Cortex of kidney (tissue), 1 donor: ENCODE measurements at places on chromosomes 1 and 21.

DNA sequence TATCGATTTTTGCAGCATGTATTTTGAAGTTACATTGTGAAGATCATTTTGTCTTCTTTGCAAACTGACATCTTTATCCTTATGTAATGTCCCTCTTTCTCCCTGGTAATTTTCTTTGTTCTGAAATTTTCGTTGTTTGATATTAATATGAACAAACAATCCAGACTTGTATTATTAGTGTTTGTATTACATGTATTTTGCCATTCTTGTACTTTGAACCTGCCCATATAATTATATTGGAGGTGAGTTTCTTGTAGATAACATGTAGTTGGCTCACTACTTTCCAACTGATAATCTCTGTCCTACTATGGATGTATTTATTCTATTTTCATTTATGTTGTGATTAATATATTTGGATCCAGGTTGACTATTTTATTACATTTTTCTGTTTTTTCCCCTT, 27.1 kb downstream of the OBSCN start:
- no peak for DNase-seq

GRCh38 chr1:96887501-96887900, 165.9 kb downstream of the PTBP2 start:
- DNase-seq = no peak

- peak; percentile 9 for DNase-seq
Observed at GRCh38 chr1:161013488-161014230, 7.3 kb downstream of the F11R start.

GRCh38 chr21:42704861-42705260, 51.4 kb downstream of the PDE9A start:
- no peak for DNase-seq

- DNase-seq = no peak
Observed at GRCh38 chr21:45355573-45355972, 49.4 kb upstream of the COL18A1 start.

DNA sequence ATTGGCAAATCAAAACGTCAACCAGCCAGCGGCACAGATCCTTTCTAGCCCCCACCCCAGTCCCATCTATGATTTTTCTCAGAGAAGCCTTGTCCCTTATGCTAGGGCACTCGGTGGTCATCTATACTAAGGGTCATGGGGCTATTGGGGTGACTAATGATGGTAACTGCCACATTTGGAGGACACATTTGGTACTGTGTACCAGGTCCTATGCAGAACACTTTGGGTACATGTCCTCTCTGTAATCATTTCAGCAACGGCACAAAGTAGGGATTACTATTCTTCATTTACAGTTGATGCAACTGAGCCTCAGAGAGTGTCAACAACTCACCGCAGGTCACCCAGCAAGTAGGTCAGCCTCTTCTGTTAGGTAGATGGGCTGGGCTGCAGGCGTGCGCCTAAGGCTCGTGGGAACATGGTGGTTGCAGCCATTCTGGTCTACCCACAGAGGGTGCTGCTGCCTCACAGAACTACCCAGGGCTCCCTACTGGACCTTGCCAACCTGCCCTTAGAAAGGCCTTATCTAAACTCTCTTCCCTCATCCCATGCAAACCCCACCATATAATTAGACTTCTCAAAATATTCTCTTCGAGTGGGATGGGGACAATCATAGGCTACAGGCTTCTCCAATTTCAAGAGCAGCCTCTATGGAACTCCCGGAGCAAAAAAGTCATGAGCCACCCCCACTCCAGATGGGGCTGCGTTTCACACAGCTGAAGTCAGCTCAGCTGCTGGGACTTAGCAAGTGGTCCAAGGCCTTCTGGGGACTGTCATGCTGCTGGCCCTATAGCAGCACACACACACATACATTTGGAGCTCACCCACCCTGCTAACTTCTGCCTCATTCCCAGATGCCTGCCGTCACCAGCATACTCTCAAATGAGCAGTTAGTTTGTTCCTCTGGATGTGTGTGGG, 5.8 kb upstream of the SDHB start:
- DNase-seq = no peak

GRCh38 chr1:26287033-26287711, 7.3 kb downstream of the SH3BGRL3 start:
- no peak for DNase-seq

- no peak for DNase-seq
Observed at GRCh38 chr1:92944901-92945747, 16.1 kb downstream of the DIPK1A start.

DNA sequence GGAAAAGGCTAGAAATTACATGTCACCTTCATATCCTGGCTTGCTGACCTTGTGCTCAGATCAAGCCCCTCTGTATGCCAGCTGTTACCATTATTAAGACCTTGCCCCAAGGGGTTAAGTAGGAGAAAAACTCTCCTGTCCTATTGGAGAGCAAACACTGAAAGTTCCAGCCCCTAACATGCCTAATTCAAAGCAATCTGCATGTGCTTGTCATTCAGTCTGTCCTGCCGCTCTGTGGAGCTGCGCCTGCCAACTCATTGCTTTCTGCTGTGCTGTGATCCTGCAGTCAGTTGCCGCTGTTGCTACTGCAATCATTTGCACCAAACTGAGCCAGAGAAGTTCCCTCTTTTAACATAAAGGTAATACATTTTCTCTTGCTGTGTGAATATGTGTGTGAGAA, 113.4 kb downstream of the DISP1 start:
- DNase-seq = no peak

DNA sequence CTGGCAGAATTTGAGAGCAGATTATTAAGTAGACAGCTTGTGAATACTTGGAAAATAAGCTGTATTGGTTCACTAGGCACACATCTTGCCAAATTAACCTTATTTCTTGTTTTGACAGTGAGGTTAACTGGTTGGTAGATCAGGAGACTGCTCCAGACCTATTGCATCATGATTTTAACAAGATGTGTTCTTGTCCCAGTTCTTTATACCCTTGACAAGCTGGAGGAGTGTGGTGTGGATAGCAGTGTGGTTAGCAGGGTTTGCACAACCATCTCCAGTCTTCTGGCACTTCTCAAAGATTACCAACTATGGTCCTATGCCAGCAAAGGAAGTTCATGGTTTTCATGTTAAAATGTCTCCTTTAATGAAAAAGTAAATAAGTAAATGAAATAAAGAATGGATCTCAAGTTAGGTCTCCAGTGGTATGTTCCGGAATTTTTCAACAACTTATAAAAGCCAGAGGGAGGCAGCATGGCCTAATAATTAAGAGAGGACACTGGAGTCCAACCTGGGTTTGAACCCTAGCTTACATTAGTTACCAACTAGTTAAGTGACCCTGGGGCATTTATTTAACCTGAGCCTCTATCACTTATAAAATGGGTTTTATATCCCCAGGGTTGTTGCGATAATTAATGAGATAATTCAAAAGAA, 34.1 kb downstream of the DDX20 start:
- no peak for DNase-seq

GRCh38 chr1:24572301-24572700, 16.4 kb downstream of the NCMAP start:
- no peak for DNase-seq

DNA sequence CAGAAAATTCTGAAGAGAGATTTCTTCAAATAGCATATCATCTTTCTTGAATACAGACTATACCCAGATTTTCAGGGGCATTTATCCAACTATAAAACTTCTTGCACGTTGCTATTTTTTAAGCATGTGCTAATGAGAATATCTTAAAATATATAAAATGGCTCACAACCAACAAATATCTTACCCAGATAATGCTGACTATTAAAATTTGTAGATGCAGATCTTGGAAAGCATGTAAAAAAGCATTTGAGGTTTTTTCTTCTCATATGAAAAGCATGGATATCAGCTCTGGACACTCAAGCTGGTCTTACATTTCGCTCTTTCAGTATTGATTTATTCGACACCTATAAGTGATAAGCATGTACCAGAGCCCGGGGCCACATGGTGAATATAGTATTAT, 1187.7 kb upstream of the ADGRL4 start:
- no peak for DNase-seq

DNA sequence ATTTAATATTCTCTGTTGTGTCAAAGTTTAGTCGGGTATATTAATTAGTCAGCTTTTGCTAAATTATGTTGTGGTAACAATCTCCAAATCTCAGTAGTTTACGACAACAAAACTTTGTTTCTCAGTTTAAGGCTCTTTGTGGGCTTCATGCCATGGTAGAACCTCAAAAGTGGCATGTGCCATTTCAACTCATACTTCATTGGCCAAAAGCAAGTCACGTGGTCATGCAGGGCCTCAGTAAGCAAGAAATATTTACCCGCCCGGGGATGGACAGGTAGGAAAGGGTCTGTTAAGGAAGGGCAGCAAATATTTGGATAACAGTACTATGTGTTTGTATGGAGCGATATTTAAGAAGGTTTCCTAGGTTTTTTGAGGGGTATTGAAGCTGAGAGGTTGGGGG, 38.6 kb downstream of the ITSN1 start:
- DNase-seq = no peak

DNA sequence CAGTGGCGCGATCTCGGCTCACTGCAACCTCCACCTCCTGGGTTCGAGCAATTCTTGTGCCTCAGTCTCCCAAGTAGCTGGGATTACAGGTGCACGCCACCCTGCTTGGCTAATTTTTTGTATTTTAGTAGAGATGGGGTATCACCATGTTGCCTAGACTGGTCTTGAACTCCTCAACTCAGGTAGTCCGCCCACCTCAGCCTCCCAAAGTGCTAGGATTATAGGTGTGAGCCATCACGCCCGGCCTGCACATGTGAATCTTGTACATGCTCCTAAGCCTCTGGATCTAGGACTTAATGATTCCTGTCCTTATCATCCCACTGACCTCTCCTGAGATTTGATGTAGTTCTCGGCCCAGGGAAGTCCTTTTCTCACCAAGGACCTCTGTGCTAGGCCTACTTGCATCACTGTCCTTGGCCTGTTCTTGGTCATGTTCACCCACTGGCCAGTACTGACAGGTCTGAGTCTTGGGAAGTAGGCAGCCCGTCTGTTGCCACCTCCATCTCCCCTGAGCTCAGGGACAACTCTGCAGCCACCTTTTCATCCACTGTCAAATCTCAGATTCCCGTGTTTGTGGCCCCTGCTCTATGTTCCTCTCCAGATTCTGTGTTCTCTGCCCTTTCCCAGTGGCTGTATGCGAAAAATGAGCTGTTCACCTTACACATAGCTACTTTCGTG, 9.4 kb downstream of the HYI start:
- no peak for DNase-seq

GRCh38 chr1:90475631-90476030, 241.5 kb downstream of the BARHL2 start:
- DNase-seq = no peak

- no peak for DNase-seq
Observed at GRCh38 chr1:205435578-205436573, 14.0 kb upstream of the LEMD1 start.

DNA sequence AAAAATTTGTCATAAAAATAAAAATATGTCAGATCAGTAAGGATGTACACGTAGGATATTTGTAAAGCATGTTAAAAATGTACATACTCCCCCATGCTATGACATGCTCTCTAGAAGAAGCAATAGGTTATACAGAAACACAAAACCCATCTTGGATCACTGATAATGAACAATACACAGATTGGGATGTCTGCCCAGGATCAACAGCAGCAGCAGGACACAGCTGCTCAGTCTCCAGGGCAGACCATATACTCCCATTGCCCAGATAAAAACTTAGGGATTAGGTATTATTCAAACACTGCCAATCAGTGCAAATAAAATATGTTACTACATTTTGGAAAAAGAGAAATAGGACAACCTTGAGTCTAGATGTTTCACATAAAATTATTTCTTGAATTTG, 39.0 kb downstream of the DAB1 start:
- DNase-seq = no peak

- no peak for DNase-seq
Observed at GRCh38 chr1:210770396-210770984, 363.5 kb downstream of the KCNH1 start.

- DNase-seq = no peak
Observed at GRCh38 chr1:178075333-178075732, 18.6 kb upstream of the RASAL2 start.

DNA sequence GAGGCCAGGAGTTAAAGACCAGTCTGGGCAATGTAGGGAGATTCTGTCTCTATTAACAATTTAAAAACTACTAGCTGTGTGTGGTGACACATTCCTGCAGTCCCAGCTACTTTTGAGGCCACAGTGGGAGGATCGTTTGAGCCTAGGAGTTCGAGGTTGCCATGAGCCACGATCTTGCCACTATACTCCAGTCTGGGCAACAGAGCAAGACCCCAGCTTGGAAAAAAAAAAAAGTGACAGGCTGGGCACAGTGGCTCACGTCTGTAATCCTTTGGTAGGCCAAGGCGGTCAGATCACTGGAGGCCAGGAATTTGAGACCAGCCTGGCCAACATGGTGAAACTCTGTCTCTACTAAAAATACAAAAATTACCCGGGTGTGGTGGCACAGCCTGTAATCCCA, 26.8 kb downstream of the HP1BP3 start:
- DNase-seq = no peak

DNA sequence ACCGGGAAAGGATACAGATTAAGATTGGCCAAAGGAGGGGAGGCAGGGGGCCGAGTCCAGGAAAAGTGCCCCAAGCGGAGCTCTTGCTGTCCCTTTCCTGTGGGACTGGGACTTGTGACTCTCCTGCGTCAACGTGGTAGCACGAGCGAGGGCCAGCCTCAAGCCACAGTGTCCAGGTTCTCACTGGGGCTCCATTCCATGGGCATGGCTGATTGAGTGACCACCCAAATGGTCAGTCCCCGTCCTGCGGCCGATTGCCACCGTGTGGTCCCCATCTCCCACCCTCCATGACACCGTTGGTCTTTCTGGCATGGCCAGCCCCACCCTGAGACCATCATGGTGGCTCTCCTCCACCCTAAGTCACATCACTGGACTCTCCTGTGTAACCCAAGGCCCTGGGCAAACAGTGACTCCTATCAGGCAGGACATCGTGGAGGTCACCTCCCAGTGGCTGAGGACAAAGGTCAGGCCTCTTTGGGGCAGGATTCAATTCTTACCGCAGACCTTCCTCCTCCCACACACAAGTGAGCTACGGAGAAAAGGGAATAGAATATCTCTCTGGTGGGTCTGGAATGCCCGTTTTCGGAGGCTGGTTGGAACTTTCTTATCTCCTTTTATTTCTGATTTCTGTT, 8.9 kb upstream of the C1orf174 start:
- DNase-seq = no peak

- DNase-seq = no peak
Observed at GRCh38 chr1:203860396-203861025, 888 bp upstream of the SNRPE start.

DNA sequence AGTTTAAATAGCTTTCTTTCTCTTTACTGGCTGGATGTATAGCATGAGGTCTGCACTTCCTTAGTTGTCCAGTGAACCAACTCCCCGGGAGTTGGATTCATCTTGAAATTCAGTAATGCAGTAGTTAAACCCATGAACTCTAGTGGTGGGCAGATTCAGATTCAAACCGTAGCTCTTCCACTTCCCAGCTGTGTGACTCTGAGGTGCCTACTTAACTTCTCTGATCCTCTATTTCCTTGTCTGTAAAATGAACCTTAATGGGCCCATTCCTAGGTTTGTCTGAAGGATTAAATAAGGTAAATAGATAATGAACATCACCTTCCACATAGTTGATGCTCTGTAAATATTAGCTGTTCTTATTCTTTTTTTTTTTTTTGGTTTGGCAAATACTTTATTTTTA, 16.5 kb downstream of the PIK3CD start:
- no peak for DNase-seq

- no peak for DNase-seq
Observed at GRCh38 chr1:40151457-40152079, 9.6 kb upstream of the RLF start.

- no peak for DNase-seq
Observed at GRCh38 chr1:51514733-51515132, 4.3 kb downstream of the EPS15 start.
